ENCODE measurements at places on chromosomes 5 and 9. TPM values are rescaled to one million over a fixed set of nuclear protein-coding genes. Genes with fewer than 3 reads are reported as not detected.

Gene PCDHGC4
- 0.62 TPM for total RNA-seq

Gene HSPA4
- 79.6 TPM for total RNA-seq

Gene TRUB2
- 24.4 TPM for total RNA-seq

Gene PGM5
- 0.79 TPM for total RNA-seq

Gene SPATA31A3
- total RNA-seq = not detected

Gene NEURL1B
- 5.1 TPM for total RNA-seq

Gene ZDHHC12
- 104 TPM for total RNA-seq

Gene ZMAT2
- total RNA-seq = 42.4 TPM

Gene MVB12B
- total RNA-seq = 15.8 TPM

GRCh38 chr9:26656003-26656870 lies 236.4 kb downstream of the CAAP1 start:
- DNase-seq = no peak

- DNase-seq = no peak
Measured at GRCh38 chr9:112064871-112065270, 110.2 kb downstream of the SUSD1 start.

DNA sequence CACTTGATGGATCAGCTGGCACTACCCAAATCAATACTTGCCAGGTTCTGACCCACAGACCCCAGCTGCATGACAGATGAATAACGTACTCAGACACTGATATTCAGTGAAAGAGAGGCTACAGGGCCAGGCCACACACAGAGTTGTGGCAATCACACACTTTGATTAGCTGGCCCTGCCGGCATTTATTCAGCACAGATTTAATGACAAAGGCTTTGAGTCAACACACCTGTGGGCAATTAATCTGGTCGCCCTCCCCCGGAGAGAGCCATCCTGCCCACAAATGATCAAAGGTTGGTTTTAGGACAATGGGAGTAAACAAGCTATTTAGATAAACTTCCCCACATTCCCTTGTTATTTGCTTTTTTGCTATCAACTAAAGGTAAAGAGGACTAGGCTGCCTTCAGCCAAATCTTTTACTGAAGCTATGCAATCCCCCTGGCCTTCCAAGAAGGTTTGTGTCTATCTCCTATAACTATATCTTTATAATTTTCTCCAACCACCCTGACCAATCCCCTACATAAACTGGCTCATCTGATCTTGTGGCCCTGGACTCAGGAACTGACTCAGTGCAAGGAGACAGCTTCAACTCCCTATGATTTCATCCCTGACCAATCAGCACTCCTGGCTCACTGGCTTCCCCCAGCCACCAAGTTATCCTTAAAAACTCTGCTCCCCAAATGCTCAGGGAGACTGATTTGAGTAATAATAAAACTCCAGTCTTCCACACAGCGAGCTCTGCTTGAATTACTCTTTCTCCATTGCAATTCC lies 12.7 kb upstream of the TRIM32 start:
- no peak for DNase-seq

DNA sequence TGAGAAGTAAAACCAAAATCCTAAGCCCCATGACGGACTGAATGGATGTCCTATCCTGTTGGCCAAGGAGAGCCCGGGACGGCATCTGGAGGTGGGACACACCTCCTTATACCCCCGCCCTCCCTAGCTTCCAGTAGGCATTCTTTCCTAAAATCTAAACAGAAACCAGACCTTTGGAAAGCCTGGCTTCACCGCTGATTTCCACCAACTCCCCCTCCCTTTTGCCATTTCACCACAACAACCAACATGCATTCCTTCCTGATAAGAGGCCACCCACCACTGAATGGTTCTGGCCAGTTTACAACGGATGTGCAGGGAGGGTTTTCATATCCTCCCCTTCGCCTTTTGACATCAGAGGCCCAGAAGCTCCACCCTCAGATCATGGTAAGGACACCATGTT lies 9.2 kb upstream of the RARS1 start:
- DNase-seq = no peak

GRCh38 chr5:61498121-61498520 lies 166.1 kb downstream of the ZSWIM6 start:
- DNase-seq = no peak

DNA sequence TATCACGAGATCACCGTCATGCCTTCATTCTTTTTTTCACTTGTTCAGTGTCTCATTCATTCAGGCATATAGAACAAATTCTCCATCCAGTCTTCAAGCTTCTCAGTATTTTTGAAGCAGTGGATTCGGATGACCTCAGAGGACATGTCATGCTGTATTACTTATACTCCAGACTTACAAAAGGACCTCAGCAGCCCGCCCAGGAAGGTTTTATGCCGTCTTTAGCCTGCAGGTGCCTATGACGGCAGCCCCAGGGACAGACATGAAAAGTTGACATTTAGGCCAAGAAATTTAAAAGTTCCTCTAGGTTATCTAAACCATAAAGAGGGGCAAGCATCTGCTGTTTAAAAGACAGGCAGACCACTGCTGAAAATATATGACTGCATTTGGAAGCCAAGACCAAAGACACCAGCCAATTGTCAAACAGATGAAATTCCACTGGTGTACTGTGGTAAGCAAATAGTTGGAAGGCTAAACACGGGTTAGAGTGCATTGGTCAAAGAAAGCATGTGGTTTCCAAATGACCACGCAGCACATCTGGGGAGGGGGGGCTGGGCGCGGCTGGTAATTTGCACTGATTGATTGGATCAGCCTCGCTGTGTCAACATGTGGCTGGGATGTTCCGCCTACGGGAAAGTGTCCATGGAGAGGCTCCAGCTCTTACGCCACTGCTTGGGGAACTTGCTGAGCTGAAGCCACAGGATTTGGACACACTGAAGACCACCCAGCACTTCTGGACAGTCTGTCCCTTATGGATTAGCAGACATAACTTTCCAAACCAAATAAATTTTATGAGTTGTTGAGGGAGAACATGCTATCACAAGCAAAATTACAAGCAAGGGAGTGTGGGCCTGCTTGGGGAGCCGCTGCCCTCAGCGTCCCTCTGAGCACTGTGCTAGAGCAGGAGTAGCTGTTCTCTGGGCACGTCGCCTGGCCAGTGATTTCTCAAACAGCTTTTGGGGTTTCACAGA lies 173.6 kb downstream of the FANCC start:
- no peak for DNase-seq

DNA sequence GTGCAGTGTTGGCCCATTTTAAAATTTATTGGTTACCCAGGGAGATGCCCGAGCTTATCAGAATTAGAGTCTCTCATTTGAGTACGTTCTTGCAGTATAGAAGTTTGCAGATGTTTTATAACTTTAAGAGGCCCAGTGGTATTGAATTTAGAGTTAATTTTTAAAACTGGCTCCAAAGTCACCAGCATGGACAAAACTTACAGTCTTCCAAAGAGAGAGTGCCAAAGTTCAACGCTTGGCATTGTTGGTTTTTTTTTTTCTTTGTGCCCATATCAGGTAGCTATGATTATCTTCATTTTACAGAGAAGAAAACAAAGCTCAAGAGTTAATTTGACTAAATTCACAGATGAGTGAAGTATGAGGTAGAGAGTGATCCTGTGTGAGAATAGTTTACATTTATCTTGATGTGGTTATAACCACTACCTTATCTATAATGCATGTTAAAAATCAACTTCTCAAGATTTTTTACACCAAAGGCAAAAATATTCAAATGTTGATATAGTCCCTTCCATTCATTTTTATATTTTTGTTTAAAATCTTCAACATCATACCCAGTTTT lies 273.7 kb upstream of the DMRT1 start:
- DNase-seq = no peak

DNA sequence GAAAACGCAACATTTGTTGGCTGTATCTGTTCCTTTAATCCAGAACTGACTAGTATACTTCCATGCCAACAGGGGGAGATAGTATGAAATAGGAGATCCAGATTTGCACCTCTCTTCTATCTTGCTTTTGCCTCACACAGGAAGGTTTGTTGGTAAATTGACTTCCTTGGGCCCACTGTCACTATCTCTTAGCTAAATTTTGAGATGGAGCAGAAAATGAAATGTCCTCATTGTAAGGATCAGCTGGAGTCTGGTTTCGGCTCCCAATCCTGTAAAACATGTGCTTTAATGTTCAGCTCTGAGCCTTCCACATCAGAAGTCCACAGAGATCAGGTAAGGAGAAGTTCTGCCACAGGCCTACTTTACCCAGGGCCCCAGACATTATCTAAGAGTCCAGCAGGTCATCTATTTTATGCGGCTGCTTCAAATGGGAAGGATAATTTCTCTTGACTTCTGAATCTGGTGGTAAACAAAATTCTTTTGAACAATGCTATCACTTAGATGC lies 176.8 kb downstream of the FER start:
- no peak for DNase-seq

GRCh38 chr9:126616521-126616976 lies 2.8 kb downstream of the LMX1B start:
- DNase-seq = no peak

DNA sequence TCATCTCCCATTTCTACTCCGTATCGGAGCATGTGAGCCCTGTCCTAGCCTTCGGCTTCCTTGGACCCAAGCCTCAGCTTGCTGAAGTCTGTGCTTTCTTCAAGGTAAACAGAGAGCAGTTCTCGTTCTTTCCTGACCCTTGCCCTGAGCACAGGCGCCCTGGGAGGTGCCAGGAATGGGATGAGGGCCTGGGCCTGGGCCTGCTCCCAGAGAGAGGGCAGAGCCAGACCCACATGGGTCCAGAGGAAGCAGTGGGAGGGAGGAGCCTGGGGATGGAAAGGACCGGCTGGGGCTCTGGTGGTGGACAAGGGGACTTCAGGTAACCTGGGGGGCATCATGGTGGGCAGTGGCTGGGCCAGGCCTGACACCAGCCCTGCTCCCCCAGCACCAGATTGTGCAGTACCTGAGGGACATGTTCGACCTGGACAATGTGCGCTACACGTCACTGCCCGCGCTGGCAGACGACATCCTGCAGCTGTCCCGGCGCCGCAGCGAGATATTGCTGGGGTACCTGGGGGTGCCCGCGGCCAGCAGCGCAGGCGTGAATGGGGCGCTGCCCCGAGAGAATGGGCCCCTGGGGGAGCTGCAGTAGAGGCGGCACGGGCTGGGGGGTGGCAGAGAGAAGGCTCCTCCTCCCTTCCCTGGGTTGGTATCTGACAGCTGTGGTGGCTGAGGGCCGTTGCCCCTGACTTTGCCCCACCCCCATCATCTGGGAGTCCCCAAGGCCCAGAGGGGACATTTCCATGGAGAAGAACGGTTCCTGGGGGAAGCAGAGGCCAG lies 10.9 kb upstream of the DOLPP1 start:
- no peak for DNase-seq

GRCh38 chr9:108184941-108185340 lies 670.8 kb downstream of the ACTL7B start:
- DNase-seq = no peak

DNA sequence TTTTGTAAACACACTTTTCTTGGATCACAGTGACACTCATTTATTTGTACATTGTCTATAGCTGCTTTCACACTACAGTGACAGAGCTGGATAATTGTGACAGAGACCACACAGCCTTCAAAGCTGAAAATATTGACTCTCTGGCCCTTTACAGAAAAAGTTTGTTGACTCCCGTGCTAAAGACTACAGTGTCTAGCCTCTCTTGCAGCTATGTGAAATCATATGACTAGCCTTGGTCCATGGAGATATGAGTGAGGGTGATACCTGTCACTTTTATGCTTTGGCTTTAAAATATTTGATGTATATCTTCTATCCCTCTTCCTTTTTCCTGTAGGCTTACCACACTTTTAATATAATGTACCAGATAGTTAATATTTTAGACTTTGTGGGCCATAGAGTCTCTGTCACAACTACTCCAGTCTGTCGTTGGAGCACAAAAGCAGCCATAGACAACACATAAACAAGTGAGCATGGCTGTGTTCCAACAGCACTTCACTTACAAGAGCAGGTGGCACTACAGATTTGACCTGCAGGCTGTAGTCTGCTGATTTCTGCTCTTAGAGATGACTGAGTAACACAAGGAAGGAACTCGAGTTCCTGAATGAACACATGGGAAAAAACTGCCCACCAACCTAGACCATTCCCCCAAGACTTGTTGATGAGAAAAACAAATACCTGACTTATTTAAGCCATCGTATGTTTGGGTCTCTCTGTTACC lies 73.5 kb upstream of the ANKRD55 start:
- no peak for DNase-seq

DNA sequence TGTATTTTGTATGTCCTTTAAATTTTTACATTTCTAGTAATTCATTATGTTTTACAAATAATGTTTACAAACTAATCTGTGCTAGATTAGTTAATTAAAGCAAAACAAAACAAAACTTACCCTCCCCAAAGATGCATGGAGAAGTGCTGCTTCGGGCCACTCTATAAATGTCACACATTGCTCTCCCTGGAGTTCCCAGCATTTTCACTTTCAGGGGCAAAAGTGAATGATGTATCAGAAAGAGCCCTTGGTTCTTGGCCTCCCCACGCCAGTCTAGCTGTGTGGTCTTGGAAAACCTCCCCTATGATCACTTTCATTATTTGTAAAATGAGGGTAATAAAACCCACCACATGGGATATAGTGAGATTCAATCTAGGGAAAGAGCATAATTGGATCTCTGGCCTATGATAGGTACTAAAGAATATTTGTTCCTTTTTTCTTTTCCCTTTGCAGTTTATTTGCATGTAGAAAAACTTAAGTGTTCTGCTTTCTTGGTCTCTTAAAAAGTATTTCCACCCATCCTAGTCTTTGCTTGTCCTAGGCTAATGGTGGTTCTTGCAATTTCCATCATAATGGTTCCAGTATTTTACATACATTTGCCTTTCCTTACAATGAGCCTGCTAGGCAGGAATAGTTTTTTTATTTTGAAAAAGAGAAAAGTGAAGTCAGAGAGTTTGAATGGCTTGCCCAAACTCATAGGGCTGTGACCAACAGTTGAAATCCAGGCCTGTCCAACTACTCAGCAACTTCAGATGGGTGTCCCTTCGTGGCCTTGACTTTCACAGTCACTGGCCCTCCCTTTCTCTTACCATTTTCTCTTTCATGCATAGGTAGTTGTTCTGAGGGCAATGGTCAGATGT lies 184.5 kb upstream of the KLF4 start:
- DNase-seq = no peak

GRCh38 chr9:5557606-5558587 lies 47.6 kb downstream of the PDCD1LG2 start:
- DNase-seq = no peak

- DNase-seq = no peak
Measured at GRCh38 chr9:127320115-127320378, 55.5 kb downstream of the GARNL3 start.

- no peak for DNase-seq
Measured at GRCh38 chr5:56498759-56499395, 265.7 kb upstream of the ANKRD55 start.

DNA sequence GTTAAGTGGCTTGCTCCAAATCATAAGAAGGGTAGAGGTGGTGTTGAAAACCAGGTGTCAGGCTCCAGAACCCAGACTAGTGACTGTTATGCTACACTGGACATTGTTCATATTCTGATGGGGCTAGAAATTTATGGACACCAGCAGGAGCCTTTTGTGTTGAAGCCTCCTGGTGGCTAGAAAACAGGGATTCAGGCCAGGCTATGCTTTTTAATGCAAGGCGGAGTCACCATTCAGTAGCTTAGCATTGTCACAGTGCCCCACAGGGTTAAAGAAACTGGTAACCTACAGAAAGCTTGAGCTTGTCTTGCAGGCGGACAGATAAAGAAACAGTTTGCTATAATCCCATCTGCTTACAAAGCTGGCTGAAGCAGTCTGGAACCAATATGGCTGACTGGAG lies 23.0 kb upstream of the GOLM1 start:
- DNase-seq = no peak

- no peak for DNase-seq
Measured at GRCh38 chr5:139294374-139295165, 1.0 kb downstream of the MATR3 start.
